ENCODE measurements at places on chromosomes 7 and 10.

DNA sequence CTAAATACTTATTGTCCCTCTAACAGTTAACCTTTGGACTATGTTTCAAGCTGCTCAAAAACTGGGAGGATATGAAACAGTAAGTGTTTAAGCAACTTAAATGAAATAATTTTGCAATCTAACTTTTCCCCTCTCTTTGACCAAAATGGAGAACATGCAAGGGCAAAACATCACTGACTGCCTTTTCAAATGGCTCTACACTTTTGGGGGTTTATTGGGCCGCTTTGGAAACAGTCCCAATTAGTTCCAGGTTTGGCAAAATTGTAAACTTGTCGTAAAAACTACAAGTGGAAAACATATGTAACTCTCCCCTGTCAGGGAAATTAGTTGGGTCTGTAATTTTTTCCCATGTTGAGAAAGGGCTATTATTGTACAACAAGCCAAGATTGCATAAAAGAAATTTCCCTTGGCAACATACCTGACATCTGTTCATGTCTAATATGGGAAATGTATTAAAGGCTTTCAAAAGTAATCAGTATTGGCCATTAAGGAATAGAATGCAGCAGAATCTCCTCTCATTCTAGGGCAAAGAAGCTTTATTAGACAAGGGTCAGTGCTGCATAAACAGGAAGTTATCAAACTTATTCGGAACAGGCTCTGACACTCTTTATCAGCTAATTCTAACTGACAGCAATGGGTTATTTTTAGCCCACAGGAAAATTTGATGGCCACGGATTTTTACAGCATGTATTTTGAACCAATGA is 157.9 kb downstream of the ARID5B start:
- no peak for DNase-seq

- no peak for DNase-seq
Observed at GRCh38 chr7:24982917-24983316, 2.9 kb upstream of the OSBPL3 start.

DNA sequence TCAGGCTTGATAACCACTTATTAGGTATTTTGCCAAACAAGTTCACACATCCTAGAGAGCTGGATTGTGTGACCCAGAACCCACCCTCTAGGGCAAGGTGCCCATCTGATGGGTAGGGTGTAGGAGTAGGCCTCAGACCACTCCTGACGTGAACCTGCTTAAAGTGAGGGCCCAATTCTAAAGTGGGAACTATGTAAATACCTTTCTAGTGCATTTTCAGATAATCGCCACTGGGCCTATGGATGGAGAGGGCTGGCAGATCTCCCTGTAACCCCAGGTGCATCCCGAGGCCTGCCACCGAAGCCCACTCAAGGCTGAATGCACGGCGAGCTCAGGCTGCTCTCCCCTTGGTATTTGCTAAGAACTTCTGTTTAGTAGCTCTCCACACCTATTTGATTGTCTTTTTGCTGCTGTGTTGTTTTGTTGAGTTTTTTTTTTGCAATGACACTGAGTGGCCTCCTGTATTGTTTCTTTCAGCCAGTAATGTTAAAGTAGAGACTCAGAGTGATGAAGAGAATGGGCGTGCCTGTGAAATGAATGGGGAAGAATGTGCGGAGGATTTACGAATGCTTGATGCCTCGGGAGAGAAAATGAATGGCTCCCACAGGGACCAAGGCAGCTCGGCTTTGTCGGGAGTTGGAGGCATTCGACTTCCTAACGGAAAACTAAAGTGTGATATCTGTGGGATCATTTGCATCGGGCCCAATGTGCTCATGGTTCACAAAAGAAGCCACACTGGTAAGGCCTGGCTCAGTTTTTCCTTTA is 71.7 kb downstream of the IKZF1 start:
- no peak for DNase-seq

- no peak for DNase-seq
Observed at GRCh38 chr7:101699399-101699798, 70.3 kb upstream of the MYL10 start.

DNA sequence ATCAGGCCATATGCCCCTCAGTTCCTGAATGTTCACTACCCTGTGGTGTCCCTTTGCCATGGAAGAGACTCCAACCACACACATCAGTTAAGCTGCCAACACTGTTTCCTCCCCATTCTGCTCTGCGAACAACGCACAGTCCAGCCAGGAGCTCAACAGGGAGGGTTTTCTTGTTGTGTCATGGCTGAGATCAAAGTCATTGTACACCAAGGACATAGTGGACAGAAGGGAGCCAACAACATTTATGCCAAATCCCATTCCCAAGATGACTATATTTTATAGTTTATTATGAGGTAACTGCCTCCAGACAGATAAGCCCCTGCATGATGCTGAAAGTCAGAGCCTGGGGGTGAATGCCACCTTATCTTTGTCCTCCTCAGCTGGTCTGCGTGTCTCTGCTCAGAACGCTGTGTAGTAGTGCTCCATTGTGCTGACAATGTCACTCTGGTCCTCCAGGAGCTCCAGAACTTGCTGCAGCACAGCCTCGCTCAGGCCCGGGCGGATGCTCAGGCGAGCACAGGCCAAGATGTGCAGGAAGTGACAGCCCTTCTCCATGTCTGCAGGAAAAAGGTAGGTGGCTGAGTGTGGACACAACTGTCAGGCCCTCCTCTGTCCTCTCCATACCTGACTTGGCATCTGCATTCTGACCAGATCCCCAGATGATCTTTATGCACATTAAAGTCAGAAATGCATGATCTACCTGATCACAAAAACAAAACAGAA is 27.1 kb upstream of the SH3PXD2A start:
- DNase-seq = no peak

DNA sequence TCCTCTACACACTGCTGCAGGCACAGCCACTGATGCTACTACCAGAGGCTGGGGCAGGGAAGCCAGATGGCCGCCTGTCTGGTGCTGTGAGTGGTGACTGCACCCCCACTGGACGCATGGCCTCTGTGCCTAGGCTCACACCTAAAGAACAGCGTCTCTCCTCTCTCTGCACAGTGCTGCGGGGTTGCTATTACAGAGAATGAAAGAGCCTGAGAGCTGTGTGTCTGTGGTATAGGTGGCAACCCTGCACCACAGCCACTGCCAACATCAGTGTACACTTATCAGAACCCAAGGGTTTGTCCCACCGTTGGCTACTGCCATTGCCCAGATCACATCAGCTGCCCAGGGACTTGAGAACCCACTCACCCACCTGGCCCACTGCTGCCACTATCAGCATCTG is 4.1 kb upstream of the IFIT2 start:
- DNase-seq = no peak

DNA sequence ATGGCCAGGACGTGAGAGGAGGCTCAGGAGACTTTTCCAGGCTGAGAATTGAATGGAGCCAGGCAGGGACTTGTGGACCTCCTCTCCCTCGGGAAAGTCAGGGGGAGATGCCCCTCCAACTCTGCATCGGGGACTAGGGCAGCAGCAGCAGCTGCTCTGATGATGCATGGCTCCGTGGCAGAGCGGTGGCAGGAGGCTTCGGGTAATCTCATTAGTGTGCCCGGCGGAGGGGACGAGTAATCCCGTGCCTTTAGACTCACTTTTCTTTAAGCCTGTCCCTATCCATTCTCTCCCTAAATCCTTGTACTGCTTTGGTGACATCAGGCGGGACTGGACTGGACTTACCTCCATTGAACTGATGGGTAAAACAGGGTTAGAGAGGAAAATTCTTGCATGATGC is 75.1 kb downstream of the ZMIZ1 start:
- DNase-seq = no peak

DNA sequence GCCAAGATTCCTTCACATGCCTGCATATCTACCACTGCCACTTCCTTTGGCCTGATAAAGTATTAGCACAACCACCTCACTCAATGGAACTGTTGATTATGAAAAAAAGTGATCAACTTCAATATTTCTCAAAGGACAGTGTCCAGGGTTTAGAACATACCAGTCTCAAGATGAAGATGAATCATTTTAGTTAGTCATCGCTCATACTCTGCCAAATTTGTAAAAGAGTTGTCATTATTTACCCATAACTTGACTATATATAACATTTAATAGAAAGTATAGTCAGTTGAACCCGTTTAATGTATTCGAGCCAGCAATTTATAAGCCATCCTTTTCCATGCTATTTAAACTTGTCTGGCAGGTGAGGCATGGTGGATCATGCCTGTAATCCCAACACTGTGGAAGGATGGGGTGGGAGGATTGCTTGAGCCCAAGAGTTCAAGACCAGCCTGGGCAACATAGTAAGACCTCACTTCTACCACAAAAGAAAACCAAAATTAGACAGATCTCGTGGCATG is 33.2 kb downstream of the SPAM1 start:
- no peak for DNase-seq

DNA sequence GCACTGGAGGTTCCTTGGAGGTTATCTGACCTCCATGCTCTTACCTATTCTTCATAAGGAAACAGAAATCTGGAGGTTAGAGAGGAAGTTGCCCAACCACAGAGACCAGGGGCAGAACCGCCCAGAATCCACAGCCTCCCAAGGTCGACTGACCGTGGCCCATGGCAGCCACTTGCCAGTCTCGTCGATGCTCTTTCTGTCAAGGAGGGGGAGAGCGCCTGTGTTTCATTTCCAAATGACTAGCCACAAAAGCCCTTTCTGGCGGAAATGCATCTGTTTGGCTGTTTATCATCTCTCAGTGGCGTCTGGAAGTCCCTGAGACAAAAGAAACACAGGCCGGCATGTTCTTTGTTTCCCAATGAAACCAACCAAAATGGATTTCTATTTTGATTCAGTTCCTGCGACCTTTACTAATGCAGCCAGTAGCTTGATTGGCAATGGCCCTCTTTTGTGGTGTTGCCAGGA is 2.9 kb downstream of the RAMP3 start:
- DNase-seq = no peak

GRCh38 chr10:86303626-86304025 is 63.0 kb downstream of the GRID1 start:
- no peak for DNase-seq

DNA sequence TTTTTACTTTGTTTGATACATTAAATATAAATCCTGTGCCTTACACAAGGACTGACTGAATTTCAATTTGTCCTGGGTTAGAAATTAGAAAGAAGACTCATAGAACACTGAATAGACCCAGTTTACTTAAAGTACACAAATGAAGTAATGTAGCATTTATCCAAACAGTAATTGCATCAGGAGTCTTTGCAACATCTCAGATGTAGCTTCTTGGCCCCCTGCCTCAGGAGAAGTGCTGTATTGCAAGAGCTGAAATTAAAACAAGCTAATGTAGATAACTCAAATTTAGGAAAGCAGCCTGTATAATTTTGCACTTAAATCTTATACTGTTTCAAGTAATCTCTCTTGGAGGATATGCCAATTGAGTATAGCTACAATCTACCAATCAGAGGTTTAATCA is 54.3 kb upstream of the KCND2 start:
- no peak for DNase-seq
